ENCODE measurements at places on chromosomes 3 and 15. TPM values are rescaled to one million over a fixed set of nuclear protein-coding genes. Genes with fewer than 3 reads are reported as not detected.

- no peak for DNase-seq
These were observed 210.2 kb downstream of the NR1D2 start for GRCh38 chr3:24155276-24155675.

- no peak for DNase-seq
These were observed 46.5 kb upstream of the LIMD1 start for GRCh38 chr3:45547764-45548680.

DNA sequence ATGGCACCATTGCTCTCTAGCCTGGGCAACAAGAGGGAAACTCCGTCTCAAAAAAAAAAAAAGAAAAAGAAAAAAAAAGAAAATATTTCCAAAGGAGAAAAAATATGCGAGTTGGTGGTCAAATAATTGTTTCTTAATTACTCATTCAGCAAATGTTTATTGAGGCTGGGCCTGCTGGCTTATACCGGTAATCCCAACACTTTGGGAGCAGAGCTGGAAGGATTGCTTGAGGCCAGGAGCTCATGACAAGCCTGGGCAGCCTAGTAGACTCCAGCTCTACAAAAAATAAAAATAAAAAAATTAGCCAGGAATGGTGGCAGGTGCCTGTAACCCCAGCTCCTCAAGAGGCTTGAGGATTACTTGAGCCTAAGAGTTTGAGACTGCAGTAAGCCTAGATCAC lies 4.1 kb downstream of the KNL1 start:
- no peak for DNase-seq

GRCh38 chr3:192367616-192368015 lies 359.7 kb downstream of the FGF12 start:
- DNase-seq, result no peak

- peak; percentile 21 for DNase-seq
These were observed 30.2 kb downstream of the ITGA11 start for GRCh38 chr15:68401496-68402431.

Gene SLC22A13
- not detected for total RNA-seq

Gene NPAP1
- total RNA-seq, result not detected

GRCh38 chr3:183745300-183746098 lies 47.9 kb downstream of the YEATS2 start:
- no peak for DNase-seq

- no peak for DNase-seq
These were observed 42.5 kb downstream of the CAPN3 start for GRCh38 chr15:42401544-42402454.

DNA sequence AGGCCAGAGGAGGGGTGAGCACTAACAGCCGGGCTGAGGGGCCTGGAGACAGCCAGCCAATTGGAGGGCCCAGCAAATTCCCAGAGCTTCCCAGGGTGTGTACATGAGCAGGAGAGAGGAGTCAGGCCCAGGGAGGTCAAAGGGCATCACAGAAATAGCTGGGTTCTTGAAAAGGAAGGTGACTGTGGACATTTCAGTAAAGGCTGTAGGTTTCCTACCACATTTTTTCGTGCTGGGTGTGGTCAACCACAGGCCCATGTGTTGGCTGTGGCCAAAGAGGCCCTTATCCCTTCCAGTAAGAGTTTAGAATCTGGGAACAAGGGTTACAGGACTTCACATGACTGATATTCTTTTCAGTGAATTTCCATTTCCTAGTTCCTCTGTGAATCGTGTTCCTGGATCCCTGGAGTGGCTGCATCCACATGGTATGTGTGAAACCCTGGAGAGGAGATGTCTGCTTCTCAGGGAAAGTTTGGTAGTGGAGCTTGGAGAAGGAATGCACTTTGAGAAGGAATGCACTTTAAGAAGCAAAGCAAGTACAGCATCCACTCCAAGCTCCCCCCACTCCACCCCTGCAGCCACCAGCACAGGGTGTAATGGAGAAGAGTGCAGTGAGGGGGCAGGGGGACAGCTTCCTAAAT lies 73.2 kb upstream of the HEG1 start:
- DNase-seq, result no peak

- no peak for DNase-seq
These were observed 25.7 kb downstream of the ACKR4 start for GRCh38 chr3:132622761-132623160.

DNA sequence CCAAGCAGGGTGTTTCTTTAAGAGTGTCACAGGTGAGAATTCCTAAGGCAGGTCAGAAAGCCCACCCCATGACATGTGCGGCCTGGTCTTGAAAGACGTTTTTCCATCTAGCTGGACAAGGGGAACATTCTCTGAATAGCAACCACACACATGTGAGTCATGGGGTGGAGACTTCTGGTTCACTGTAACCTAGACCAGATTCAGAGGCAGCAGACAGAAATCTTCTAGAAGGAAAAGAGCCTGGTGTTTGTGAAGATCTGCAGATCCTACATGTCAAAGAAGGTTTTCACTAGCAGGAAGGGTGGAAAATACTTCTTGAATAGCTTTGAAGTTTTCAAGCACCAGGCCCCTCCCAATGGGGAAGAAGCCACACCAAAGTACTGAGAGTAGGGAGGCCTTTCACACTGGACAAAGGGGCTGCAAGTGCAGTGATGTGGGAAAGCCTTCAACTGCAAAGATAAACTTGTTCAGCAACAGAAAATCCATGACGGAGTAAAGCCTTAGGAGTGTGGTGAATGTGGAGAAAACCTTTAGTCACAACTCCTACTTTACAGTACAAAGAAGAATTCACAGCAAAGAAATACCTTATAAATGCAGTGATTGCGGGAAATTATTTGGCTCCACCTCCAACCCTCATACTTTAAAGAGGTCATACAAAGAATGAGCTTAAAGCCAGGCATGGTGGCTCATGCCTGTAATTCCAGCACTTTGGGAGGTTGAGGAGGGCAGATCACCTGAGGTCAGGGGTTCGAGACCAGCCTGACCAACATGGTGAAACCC lies 17.6 kb downstream of the ADAM10 start:
- no peak for DNase-seq

GRCh38 chr3:17577796-17578520 lies 164.5 kb downstream of the TBC1D5 start:
- no peak for DNase-seq

- no peak for DNase-seq
These were observed 22.3 kb upstream of the LINGO1 start for GRCh38 chr15:77654975-77655374.

Gene CRYGS
- total RNA-seq, result 2.2 TPM

DNA sequence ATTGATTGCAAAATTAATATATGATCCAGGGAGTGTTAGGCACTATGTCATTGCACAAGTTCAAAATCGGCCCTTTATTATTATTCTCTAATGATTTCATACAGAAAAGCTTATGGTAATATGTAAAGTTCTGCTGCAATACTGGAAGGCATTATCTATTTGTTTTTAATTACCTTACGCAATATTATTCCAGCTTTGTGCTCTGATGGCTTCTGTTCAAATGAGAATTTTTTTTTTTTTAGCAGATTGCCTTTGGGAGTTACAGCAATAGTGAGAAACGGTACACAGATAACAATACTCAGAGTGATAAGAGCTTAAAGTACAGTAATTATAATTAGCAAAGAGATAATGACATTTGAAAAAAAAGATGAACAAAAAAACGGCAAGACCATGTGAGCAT lies 602.2 kb upstream of the ALCAM start:
- no peak for DNase-seq

Gene MITF
- 19.8 TPM for total RNA-seq

DNA sequence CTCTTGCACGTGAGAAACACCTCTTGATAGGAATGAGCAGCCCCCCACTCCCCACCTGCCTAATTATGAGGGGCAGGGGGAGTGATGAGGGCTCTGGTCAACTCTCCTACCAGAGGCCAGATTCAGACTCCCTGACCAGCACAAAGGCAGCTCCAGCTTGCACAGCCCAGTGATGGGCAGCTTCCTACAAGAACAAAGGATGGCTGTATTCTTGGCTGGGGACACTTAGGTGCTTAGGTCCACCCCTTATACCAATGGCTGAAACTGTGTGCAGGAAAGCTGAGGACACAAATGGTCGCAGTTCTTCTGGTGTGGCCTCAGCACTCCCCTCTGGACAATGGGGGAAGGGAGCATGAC lies 81.8 kb downstream of the IQSEC1 start:
- no peak for DNase-seq

DNA sequence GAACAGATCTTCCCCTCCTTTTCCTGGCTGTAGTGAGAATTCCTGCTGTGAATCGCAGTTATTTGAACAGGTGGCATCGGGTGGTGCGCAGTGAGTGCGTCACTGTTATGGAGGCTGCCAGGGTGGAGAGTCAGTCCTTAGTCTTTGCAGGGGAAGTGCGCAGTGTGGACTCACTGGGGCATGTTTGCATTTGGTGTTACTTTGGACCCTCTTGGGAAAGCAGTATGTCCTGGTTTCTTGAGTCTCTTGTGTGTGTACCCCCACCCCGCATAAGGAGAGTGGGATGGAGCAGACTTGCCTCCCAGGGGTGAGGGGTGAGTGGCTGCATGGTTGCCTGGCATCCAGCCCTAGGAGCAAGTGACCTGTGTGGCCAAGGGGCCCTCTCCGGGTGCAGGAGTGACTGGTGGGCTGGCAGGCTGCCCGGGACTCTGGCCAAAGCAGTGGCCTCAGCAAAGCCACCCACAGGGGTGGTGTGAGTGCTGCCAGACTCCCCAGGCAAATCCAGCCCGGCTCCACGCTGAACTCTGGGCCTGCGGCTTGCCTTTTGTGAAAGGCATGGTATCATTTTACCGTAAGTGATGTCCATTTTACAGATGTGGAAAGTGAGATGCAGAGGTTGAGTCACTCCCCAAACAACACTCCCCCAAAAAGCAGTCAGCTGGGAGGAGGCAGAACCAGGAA lies 46.4 kb downstream of the DNASE1L3 start:
- no peak for DNase-seq
